Mucosa of gallbladder (tissue), 1 donor: ENCODE measurements at places on chromosomes 7 and 10.

DNA sequence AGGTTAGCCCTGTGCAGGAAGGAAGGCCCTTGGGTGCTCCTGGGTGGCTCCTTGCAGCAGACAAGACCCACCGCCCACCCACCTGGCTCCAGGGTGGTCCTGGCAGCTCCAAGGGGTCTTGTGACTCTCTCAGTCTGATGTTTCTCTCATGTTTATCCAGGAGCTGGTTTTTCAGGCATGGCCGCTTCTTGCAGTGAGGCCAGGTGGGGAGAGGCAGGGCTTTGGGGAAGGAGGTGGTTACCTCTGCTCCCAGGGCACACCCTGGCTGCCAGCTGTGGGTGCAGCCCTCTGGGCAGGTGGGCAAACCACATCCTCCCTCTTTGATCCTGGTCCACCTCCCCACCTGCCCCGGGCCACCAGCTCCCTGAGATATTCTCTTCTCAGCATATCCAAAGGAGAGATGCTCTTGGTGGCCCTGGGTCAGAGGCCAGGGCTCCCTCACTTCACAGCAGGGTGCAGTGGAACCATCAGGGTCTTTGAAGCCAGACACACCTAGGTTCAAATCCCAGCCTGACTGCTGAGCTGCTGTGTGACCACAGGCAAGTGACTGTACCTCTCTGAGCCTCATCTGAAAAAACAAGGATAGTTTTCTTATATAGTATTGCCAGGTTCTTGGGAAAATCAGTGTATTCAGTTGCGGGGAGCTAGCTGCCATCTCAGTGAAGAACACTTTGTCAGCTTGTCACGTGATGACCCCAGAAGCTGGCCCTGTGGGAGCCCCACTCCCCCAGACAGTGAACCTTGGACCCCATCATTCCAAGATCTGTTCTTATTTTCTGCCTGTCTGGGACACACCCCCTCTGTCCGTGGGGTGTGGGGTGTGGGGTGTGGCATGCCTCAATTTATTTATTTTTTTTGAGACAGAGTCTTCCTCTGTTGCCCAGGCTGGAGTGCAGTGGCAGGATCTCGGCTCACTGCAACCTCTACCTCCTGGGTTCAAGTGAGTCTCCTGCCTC, 11.5 kb downstream of the GTF2IRD1 start:
- DNase-seq = peak; percentile 51

GRCh38 chr7:22469371-22470143, 30.4 kb downstream of the STEAP1B start:
- DNase-seq = no peak

- DNase-seq = no peak
Measured at GRCh38 chr10:73439605-73440312, 6.4 kb upstream of the MSS51 start.

- peak; percentile 53 for DNase-seq
Measured at GRCh38 chr10:93542358-93542791, 24.1 kb upstream of the FFAR4 start.

GRCh38 chr7:141193066-141193465, 119.2 kb downstream of the TMEM178B start:
- DNase-seq = no peak

DNA sequence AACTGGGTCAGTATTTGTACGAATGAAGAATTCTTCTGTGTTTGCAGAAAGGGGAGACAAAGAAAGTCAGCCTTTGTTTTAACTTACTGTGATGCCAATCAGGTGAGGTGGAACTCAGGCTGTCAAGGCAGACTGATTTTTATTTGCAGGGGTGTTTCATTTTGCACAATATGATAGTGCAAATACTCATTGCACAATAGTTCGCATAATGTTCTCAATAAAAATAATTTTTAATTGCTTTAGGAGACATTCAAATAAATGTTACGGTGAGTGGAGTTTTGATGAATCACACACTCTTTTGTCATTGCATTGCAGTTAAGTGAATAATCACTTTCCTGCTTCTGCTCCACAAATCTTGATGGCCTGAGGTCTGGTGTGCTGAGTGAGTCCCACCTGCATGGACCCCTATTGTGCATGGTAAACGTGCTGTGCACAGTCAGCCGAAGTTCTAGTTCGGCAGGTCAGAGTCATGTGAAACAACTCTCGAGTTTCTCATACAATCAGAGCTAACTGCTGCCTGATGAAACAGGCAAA, 141.3 kb upstream of the FZD8 start:
- no peak for DNase-seq

GRCh38 chr7:42570944-42571343, 333.9 kb upstream of the GLI3 start:
- DNase-seq = no peak

- no peak for DNase-seq
Measured at GRCh38 chr10:71821909-71822763, 28.9 kb downstream of the PSAP start.

GRCh38 chr10:5585517-5586206, 60.9 kb downstream of the CALML3 start:
- no peak for DNase-seq

DNA sequence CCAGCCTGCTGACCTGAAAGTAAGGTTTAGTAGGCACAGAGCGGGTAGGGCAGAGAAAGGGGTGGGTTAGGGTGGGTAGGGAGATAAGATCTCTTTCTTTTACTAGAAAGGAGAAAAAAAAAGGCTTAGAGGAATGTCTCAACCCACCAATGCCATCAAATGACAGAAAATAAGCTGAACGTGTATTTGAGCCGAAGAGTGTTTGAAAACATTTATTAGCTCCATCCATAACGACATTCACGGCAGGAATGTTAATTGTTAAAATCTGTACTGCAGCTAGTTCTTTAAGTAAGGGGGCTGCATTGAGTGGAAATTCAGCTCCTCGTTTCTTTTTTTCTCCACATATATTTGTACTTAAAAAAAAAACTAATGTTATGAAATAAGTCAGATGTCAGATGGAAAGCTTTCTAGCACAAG, 63.7 kb upstream of the ARID5B start:
- DNase-seq = no peak

DNA sequence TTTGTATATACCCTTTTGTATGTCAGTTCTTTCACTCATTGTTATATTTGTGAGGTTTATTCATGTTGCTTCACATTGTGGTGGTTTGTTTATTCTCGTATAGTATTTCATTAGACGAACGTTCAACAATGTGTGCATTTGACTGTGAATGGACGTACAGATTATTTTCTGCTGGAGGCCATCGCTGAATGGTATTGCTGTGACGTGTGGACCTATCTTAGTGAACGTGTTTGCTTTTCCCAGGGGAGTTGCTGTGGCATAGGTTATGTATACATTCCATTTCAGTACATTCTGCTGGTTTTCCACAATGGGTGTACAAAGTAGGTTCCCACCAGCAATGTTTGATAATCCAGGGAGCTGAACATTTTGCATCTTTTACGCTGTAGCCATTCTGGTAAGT, 31.1 kb upstream of the PLEKHS1 start:
- DNase-seq = no peak

DNA sequence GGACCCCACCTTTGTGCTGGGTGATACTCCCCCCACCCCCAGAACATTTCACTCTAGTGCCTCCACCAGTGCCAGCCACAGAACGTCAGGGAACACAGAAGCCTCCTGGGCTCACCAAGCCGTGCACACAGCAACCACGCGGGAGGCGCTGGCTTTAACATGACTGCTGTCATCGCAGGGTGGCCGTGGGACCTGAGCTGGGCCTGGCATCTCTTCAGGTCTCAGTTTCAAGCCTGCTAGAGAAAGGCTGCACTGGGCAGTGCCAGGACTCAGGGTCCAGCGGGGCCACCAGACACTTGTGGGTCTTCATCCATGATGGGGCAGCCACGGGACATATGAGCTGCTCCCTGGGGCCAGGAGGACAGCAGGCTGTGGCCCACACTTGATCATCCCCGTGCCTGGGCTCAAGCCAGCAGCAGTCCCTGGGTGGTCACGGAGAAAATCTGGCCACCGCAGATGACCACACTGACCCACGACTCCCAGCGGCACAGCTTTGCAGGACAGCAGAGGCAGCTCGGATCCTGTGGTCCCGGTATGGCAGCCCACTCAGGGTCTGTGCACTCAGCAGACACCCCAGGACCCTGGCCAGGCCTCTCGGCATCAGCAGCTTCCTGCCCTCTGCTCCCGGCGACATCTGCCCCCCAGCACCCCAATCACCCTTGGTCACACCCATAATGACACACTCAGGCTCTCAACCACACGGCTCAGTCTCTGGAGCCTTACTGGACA, 44.2 kb downstream of the CAMK2B start:
- DNase-seq = no peak

GRCh38 chr7:9488555-9488954, 1055.1 kb downstream of the NXPH1 start:
- DNase-seq = no peak

DNA sequence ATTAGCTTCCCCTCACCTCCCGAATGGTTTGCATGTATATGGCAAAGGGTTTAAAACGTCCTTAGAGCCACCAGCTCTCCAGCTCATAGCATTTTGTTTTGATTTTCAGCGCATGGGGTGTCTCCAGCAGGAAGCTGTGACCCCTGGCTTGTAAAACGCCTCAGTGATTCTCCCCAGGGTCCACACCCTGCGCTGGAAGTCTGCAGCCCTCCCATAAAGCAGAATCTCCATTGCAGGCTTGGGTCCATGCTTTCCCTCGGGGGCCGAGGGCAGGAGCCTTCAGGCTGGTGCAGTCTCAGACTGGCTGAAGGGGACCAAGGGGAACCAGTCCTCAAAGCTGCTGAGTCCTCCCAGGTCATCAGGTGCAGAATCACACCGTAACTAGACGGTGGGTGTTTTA, 109.7 kb downstream of the VIPR2 start:
- peak; percentile 2 for DNase-seq

GRCh38 chr7:69684369-69685292, 86.4 kb downstream of the AUTS2 start:
- no peak for DNase-seq

GRCh38 chr7:95180-95862, 97.0 kb upstream of the FAM20C start:
- DNase-seq = no peak

DNA sequence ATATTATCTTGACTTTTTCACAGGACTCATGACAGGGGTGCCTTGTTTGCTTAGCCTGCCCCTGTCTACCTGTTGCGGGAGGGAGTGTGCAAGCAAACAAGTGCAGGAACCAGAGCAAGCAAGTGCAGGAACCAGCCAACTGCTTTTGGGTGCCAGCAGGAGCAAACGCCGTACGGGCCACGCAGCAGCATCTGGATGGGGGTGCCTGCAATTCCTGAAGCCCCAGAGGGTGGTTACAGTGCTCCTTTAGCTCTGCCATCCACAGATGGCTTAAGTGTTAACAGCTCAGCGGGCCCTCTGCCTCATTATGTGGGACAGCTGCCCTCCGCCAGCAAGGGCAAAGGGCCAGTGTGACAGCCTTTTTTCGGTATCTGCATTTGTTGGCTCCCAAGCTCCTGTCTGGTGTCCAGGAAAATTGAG, 83.5 kb downstream of the MICU1 start:
- no peak for DNase-seq
